Hematopoietic multipotent progenitor cell treated with erythropoietin and hydrocortisone succinate and interleukin-3 and kit ligand, for 4 days (in vitro differentiated cells): ENCODE measurements at places on chromosomes 11 and 22.

DNA sequence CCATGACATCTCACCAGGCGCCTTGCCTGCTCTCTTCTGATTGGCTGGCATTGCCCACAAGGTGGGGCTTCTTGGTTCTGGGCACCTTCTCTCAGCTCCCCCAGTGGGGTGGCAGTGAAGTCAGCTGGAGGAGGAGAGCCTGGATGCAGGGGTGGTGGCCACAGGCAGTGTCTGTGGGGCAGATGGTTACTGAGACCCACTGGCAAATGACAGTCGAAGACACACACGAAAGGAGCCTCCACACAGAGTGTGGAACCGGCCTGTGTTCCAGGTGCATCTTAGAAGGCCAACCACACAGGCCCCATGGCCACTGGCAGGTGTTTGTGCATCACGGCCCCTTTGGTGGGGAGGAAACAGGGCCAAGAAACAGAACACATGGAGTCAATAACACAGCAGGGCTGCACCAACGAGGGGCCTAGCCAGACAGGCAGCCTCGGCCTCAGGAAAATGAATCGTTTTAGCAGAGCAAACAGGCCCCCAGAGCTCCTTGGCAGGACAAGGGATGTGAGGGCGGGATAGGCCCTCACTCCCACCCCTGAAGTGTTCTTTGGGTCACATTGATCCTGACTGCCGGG, 683.4 kb downstream of the TBC1D22A start:
- DNase-seq: no peak

DNA sequence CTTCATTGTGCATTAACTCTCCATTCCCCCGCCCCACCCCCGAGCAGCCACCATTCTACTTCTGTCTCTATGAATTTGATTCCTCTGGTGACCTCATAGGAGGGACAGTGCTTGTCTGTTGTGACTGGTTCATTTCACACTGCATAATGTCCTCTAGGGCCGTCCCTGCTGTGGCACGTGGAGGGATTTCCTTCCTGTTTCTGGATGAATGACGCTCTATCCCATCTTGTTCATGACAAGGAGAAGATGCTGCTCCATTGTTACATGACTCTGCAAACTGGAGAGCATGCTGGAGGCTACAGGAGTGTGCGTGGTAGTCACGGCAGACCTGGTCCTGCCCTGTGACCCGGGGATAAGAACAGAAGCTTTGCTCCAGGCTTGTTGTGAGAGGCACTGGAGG, 61.3 kb downstream of the RTL6 start:
- no peak for DNase-seq

DNA sequence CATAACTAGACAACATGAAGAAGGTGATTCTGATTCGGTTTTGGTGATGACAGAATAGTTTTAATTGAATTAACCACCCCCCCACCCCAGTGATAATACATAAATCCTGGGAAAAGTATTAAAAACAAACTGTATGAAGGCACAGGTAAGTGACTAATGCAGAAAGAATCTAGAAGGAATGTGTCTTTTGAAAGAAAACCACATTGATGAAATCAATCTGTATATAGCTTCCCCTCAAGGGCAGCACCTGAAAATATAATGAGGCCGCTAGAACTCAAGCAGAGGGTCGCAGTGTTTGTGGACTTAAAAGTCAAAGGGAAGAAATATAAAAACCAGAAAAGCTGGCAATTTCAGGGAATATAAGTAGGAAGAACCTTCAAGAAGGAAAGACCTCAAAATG, 580.5 kb upstream of the CHORDC1 start:
- no peak for DNase-seq

DNA sequence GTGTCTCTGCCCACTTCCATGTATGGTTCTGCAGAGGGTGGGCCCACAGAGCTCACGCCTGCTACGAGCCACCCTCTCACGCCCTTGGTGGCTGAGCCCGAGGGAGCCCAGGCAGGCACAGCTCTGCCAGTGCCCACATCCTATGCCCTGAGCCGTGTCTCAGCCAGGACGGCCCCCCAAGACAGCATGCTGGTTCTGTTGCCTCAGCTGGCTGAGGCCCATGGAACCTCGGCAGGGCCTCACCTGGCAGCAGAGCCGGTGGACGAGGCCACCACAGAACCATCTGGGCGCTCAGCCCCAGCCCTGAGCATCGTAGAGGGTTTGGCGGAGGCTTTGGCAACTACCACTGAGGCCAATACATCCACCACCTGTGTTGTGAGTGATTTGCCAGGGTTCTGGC, 64.0 kb downstream of the OTOG start:
- no peak for DNase-seq

DNA sequence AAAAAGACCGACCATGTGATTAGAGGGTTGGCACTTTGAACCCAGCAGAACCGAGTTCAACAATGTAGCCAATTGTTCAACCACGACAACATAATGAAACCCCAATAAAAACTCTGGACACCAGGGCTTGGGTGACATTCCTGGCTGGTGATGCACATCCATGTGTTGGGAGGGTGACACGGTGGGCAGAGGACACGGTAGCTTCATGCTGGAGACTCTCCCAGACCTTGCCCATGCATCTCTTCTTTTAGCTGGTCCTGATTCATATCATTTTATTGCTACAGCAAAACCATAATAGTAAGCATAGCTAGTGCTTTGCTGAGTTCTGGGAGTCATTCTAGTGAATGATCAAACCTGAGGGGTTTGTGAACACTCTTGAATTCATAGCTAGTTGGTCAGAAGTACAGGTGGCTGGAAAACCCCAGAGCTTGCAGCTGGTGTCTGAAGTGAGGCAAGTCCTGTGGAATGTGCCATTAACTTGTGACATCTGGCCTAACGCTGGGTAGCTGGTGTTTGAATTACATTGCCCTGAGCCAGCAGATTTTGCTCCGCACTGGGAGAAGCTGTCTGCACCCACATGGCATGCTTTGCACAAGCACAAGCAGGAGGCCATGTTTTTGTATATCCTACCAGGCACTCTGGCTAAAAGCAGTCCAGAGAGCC, 14.0 kb downstream of the RPUSD4 start:
- no peak for DNase-seq

- no peak for DNase-seq
Observed at GRCh38 chr11:71173709-71174108, 78.7 kb downstream of the SHANK2 start.

GRCh38 chr11:122102426-122102825, 13.6 kb downstream of the BLID start:
- DNase-seq: no peak

GRCh38 chr11:65493367-65494176, 5.3 kb upstream of the MALAT1 start:
- no peak for DNase-seq

GRCh38 chr11:45083544-45084087, 62.8 kb upstream of the PRDM11 start:
- no peak for DNase-seq

DNA sequence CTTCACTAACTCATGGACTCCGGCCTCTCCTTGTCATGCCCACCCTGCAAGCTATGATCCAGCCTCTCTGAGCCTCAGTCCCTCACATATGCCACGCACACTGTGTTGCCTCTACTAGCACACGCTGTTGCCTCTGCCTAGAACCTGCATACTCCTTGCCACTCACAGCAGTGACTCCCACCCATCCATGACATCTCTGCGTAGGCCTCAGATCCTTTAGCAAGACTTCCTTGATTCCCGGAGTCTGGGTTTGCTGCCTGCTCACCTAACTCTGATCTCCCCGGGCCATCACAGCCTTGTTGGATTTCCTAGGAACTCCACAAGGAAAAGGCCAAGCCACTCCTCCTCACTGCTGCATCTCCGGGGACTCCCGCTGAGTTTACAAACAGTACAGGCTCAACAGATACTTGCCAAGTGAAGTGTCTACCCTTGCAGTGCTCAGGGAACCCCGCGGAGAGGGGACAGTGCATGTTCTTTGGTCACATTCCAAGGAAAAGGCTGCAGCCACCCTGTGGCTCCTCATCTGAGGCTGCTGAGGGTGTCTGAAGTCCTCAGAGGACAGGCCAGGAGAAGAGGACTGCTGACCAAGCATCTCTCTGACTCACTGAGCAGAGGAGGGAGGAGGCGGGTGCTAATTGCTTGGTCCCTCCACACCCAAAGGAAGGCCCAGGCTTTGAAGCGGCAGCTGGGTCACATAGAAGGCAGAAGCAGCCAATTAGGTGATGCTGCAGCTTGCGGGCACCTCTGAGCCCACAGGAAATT, 42.4 kb upstream of the NAV2 start:
- no peak for DNase-seq

DNA sequence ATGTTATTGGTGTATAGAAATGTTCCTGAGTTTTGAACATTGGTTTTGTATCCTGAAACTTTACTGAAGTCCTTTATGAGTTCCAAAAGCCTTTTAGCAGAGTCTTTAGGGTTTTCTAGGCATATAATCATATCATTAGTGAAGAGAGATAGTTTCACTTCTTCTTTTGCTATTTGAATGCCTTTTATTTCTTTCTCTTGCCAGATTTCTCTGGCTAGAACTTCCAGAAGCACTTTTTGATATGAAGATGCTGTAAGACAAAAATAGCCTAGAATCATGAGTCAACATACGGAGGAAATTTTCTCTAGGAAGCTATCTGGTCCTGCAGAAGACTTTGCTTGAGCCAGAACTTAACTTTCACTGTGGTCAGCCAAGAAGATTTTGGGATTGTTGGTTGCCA, 86.7 kb upstream of the IZUMO1R start:
- DNase-seq: no peak

- DNase-seq: no peak
Observed at GRCh38 chr22:21013657-21014201, 1.2 kb upstream of the P2RX6 start.

GRCh38 chr22:49865156-49865555, 11.5 kb downstream of the ZBED4 start:
- no peak for DNase-seq

GRCh38 chr11:71172680-71173079, 79.7 kb downstream of the SHANK2 start:
- DNase-seq: no peak

DNA sequence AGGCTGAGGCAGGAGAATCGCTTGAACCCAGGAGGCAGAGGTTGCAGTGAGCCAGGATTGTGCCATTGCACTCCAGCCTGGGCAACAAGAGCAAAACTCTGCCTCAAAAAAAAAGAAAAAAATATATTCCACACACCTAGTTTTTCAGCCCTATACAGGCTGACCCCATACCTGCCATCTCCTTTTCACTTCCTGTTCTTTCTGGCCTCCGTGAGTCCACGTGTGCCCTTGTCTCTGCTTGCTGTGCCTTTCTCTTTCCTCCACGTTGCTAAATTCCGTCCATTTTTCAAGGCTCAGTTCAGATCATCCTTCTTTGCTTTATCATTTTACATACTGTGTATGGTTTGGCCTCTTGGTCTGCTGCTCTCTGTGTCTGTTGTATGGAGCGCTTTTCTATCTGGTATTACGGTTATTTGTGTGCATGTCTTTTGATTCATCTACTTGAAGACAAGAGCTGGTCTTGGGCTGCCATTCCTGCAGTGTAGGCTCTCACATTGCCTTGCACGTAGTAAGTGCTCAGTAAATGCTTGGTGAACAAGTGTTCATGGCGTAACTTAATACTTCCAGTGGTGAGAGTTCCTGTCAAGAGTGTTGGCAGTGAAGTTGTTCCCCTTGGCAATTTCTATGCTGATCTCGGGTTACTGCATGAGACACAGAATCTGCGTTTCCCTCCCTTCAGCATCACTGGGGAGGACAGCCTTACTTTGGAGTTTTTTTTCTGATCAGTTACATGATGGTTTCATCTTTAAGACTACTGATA, 57.5 kb downstream of the PTPRJ start:
- no peak for DNase-seq

DNA sequence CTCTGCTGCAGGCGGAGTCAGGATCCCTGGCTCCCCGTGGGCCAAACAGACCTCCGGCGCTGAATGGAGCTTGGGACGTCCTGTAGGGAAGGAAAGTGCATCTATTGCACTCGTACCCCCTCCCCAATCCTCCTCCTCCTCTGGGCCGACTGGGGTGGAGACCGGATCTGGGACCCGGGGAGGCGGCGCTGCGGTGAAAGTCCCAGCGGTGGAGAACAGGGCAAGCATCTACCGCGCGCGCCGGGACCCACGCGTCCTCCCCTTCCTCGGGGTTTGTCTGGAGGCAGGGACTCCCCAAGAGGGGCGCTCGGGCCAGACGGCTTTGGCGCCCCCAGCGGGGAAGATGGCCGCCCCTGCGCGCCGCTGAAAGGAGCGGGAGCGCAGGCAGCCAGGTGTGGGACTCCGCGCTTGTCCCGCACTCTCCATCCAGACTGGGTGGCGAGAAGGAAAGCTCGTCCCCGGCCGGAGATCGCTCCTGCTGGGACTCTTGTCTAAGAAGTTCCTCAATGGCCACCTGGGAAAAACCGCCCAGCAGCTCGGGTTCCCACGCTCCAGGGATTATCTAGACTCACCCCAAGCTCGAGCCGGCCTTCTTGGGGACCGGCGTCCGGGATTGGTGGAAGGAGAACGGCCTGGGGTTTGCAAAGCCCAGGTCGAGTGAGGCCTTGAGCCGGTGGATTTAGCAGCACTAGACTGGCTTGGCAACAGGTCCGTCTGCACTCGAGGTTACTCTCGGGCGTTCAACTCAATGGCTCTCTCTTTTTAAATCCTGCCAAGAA, 718 bp downstream of the FADS2 start:
- DNase-seq: peak; percentile 80

DNA sequence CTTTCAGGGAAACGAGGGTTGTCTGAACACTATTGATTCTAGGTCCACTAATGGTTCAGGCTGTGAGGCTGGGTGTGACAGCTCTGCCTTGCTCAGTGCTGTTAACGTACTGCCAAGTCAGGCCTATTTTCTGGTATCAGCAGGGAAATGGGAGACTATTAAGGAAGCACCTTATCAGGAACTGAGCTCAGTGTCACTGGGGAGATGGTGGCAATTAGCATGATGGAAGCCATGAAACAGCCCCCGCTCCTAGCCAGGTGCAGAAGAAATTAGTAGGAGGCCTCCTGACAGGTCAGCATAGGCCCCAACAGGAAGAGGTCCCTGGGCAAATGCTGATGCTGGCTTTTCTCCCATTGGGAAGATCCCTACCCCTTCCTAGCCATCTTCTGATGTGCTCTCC, 42.6 kb upstream of the LMO2 start:
- DNase-seq: no peak

- no peak for DNase-seq
Observed at GRCh38 chr11:115893461-115894099, 389.4 kb upstream of the CADM1 start.

DNA sequence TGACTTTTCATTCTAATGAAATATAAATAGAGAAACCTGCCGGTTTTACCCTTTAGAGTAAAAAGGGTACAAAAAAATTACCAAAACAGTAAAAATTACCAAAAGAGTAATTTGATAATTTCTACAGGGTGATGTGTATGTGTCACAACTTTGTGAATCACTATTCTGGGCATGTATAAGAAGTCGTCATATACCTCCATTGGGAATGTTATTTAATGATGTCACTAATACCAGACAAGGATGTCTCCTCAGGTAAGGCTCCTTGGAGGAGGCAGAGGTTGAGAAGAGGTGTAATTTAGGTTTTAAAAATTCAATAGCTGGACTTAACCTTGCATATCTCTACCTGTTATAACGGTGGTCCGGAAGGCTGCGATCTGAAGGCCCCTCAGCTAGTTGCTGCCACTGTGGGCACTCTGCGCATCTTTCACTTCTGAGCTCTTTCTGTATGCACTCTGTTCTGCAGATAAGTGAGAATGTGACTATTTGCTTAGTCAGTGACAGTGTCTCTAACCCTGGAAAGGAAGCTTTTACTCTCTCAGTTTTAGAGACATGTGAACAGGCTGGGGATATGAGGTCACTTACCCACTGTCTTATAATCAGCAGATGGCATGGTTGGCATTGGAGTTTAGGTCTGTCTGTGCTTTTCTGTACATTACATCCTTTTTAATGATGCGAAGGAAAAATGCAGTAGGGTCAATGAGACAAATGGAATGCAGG, 987 bp upstream of the NCR3LG1 start:
- DNase-seq: peak; percentile 30

- peak; percentile 15 for DNase-seq
Observed at GRCh38 chr22:38831166-38831945, 12.5 kb downstream of the NPTXR start.

GRCh38 chr22:24421428-24421931, 5.9 kb upstream of the ADORA2A start:
- DNase-seq: peak; percentile 53
